ENCODE measurements at places on chromosomes 5 and 9.

GRCh38 chr5:68290847-68291246 is 75.3 kb downstream of the PIK3R1 start:
- no peak for DNase-seq

- DNase-seq: no peak
Measured at GRCh38 chr9:88478246-88478645, 56.7 kb upstream of the NXNL2 start.

GRCh38 chr5:38420691-38421390 is 135.6 kb downstream of the LIFR start:
- DNase-seq: peak; percentile 24

- DNase-seq: no peak
Measured at GRCh38 chr5:15966651-15967050, 212.9 kb downstream of the MARCHF11 start.

GRCh38 chr9:95211028-95211427 is 106.5 kb downstream of the FANCC start:
- no peak for DNase-seq

DNA sequence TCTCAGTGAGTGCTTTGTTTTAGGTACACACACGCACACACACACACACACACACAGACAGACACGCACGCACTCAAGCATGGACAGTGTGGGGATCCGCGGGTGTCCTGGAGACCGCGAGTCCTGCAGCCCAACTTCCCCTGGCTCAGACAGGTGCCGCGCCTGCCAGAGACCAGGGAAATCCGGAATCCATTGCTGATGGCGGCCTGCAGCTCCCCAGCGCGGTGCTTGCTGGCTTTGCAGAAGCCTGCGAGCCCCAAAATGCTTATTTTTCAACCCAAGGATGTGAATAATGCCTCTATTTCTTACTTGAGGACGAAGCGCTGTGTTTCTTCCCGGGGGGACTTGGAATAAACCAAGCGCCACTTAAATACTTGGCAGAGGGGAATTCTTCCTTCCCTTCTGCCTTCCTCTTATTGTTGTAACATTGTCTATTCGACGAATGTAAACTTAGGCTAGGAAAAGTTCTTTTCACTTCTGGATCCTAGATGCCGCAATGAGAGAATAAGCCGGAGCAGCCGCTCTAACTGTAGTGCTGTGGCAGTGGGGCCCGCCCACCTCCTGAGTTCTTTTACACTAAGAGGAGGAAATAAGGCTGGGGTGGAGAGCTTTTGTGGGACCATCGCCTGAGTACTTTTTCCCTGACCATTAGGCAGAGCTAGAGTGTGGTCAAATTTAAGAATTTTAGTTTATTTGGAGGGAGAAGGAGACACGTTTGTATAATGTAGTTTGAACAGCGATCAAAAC is 802 bp downstream of the ITGA2 start:
- DNase-seq: peak; percentile 16

- no peak for DNase-seq
Measured at GRCh38 chr5:68161156-68161555, 54.4 kb upstream of the PIK3R1 start.

- no peak for DNase-seq
Measured at GRCh38 chr9:96249746-96250145, 52.2 kb downstream of the HSD17B3 start.

DNA sequence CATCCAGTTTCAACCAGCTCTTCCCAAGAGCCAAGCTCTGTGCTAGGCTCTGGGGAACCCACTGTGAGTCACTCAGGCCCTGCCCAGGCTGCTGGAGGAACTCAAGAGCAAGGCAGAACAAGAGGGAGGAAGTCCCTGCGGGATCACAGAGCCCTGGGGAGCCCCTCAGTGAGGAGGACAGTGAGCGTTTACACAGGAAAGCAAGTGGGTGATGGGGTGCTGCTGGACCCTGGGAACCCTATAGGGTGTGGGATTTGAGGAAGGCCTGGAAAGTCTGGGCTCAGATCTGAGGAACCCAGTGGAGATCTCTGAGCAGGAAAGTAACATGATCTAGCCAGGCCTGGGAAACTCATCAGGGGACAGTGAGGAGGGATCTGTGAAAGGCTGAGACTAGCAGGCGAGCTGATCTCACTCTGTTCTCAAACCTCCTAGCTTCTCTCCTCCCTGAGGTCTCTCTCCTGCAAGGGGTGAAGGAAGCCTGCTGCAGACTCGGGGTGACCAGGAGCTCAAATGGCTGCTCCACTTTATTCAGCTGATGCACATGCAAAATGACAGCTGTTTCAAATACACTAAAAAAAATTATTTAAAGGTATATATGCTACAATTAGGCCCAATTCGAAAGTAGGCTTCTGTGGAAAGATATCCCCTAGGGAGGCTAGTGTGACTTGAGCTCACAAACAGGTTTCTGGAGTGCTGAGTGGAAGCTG is 70.0 kb downstream of the SHB start:
- no peak for DNase-seq

DNA sequence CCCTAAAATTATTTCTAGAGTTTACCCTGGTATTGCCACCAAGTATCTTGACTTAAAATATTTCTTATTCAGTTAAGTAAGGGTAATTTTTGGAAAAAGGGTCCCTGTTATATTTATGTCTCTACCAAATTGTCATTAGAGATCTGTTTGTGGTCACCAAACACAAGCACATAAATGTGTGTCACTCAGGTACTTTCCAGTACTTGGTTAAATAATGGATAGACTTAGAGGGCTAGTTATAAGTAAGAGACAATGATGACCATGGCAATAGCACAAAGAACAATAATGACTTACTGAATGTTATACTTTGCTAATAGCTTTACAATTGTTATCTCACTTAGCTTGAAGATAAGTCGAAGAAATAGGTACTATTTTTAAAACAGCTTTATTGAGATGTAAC is 9.0 kb downstream of the ADAMTS16 start:
- DNase-seq: no peak

- no peak for DNase-seq
Measured at GRCh38 chr5:149712439-149713147, 17.5 kb upstream of the PPARGC1B start.

DNA sequence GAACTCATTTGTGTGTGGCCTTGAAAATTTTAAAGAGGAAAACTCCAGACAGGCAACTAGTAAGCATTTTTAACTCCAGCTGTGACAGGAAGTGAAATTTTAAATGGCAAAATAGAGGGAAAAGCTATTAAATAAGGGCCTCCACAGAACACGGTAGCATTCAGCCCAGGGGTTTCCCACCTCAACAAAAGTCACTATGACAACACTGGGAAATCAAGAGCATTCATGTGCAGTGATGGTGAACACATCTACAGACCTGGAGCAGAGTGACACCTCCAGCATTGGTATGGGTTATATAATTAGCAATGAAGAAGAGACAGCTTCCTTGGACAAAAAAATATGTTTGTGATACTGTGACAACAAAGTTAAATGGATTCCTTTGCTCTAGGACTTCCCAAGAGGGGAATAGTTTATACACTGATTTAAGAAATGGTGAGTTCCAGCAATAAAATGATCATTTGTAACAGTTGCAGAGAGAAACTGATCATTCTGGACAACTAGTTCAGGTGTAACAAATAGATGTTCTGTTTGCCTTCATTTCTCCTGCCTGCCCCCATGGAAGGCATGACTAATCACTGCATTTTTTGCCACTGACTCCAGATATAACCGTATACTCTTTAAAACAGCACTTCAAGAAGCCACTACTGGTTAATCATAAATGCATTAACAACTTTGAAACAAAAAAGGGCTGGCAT is 93.3 kb upstream of the SLC44A1 start:
- no peak for DNase-seq

GRCh38 chr9:68541568-68541967 is 885 bp upstream of the TMEM252 start:
- no peak for DNase-seq

DNA sequence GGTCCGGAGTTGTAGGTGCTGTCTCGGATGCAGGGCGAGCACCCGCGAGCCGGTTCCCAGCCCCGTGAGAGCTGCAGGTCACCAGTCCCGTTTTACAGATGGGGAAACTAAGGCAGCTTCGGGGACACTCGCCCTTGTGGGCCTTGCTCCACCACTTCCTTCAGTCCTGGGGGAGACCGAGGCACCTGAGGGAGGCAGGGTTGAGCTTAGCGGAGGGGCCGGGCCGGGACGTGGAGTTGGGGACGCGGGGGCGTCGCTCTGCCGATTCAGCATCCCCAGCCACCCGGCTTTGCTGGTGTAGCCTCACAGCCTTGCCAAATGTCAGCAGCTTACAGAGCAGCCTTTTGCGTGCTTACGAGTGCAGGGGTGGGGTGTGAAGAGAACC is 530 bp downstream of the BBLN start:
- DNase-seq: peak; percentile 46

- no peak for DNase-seq
Measured at GRCh38 chr5:124662181-124662781, 84.2 kb downstream of the ZNF608 start.

DNA sequence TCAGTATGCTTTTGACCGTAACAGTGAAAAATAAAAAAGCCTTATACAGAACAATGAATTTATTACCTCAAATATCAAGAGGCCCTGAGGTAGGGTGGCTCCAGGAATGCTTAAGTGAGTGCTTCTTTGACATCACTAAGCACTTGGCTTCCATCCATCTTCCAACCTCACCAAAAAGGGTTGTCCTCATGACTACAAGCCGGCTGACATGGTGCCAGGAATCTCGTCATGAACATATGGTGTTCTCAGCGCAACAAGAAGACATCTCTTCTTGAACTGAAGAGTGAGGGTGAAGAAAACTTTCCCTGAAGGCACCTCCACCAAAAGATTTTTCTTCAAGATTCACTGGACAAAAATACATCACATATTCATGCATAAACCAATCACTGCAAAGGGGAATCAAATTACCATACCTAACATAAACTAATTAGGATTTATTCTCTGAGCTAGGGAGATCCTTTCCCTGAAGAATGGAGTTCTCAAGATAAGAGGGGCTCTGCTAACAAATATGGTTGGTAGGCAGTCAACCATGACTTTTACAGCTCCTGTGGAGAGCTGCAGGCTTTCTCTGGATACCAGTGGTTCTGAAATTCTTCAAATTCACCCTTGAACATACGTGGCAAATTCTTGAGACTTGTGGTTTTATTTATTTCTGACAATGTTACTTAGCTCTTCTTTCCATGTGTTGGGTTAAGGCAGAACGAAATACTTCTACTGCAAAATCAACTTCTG is 49.5 kb downstream of the AGXT2 start:
- no peak for DNase-seq

GRCh38 chr9:18061856-18062255 is 412.1 kb upstream of the ADAMTSL1 start:
- no peak for DNase-seq

GRCh38 chr5:141941307-141941706 is 16.7 kb downstream of the PCDH12 start:
- no peak for DNase-seq

DNA sequence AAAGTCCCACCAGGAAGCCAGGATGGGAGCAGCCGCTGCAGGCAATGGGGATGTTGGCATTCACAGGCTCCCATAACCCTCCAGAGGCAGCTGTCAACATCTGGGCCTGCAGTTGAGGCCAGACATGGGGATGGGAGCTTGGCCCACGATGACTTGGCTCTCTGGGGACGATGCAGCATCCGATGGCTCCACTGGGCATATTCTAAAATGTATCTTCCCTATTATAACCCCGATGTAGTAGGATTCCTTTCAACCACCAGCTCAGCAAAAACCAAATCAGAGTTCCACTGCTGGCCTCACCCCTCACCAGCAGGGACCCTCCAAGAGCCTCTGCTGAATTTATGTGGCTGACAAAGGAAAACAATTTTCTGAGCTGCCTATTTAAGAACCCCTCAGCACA is 7.1 kb downstream of the SPRY4 start:
- no peak for DNase-seq

DNA sequence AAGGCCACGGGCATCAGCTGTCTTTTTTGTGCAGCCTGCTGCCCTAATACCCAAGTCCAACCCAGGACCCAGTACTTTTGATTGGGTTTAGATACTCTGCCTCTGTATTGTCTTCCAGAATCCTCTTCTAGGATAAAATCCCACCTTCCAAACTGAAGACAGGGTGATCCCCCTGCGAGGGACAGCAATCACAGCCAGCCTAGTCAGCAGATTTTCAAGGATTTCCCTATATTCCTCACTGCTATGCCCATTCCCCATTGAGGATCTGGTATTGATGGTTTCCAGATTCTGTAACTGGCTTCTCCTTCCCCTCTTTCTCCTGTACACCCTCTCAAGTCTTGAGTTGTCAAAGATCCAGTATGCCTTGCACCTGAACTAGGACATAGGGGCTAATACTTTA is 389.4 kb downstream of the TRIM36 start:
- no peak for DNase-seq

GRCh38 chr5:133205649-133206048 is 153.8 kb downstream of the HSPA4 start:
- no peak for DNase-seq

GRCh38 chr5:75756981-75757380 is 39.7 kb upstream of the POC5 start:
- no peak for DNase-seq

DNA sequence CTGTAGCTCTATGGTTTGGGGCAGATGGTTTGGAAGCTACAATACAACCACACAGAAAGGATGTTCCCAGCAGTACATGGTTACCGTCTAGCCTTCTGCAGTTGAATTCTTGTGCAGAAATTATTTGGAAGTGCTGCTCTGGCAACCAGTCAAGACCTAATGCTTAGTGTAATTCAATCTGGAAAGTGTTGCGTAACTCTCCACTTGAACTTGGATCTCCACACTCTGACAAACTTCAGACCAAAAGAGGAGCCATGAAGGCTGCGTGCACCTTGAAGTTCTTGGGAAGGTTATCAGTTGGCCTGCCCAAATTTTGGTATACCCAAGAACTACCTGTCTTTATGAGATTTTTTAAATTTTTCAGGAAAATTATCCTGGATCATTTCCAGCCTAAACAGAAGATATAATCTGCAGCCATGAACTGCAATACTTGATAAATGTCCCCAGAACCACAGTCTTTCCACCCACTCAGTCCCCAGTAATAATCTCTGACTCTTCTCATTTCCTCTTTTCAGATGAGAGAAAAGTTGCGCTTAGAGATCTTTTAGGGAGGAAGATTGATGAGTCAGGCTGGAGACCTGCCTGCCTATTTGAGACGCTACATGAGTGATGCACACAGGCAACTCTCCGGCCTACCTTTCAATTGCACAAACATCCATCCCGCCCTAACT is 159.9 kb downstream of the FANCC start:
- DNase-seq: no peak

- DNase-seq: no peak
Measured at GRCh38 chr9:17280350-17281012, 145.6 kb downstream of the CNTLN start.

DNA sequence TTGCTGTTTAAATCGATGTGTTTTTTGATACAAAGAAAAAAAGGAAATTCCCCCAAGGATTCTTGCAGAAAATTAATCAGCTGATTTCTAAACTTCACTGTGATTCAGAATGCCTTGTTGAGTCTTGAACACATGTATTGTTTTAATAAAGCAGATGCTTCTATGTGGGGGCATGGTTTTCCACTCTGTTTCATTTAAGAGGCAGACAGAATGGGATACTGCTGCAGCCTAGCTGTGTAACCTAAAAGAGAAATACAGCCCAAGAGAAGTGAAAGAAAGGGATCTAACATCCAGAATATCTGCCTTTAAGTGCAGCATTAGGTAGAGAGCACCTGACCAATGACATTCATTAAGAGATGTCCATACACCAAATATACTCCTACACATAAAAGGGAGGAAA is 365.1 kb upstream of the CCNH start:
- DNase-seq: no peak

Measured in stimulated activated CD4-positive, alpha-beta T cell treated with anti-CD3 and anti-CD28 coated beads, Interleukin-2, amount 100 ng/mL, for 48 hours (primary cell).